ENCODE measurements at places on chromosomes 4 and X.

DNA sequence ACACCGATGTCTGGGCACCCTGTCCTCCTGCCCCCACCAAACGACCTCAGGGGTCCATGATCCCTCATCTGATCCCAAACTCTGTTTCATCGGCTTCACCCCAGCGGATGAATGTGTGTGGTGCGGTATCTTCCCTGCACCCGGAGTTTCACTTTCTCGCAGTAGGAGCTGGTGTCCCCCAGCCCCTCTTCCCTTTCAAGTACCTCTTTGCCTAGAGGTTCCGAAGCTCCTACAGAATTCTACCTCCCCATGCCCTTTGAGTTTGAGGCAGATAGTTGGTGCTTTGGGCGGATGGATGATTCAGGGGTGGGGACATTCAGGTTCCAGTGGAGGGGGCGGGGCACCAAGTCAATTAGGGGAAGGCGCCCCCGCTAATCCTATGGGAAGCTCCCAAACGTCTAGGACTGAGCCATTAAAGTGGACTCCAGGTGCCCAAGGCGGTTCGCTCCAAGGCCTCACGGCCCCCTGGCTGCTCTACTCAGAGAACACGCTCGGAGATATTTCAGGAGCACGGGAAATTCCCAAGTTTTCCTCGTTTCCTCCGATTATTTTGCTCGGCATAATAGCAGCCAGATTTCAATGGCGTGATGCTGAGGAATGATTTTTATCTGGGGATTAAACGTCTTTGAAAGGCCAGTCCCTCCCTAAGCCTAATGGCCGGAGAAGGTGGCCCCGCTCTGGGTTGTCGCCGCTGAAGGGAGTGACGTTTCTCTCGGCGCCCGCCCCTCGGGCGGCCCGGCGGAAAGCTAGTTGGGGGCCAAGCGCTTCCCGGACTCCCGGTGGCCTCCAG lies 1.3 kb downstream of the MSX1 start:
- DNase-seq: no peak

DNA sequence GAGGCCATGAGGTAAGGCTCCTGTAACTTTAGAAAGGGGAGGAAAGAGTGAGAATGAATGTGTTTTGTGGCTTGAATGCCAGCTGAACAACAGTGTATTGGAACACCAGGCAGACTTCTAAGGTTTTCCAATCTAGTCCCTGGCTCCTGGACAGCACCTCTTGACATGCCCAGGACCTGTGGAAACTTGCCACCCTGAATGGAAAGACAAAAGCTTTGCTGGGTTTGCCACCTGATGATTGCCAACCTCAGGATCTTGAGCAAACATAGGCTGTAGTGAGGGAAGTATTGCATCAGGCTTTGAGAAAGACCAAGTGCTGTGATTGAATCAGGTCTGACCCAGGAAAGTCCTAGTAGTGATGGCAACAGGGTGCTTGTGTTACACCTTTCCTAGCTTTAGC lies 1393.1 kb upstream of the DIAPH2 start:
- no peak for DNase-seq

GRCh38 chr4:68129793-68130192 lies at the start of gene TMPRSS11F:
Gene TMPRSS11F (minus strand): TSS chr4:68129869. CDS start chr4:68129820, 49 bp downstream.
- DNase-seq: peak; percentile 80

DNA sequence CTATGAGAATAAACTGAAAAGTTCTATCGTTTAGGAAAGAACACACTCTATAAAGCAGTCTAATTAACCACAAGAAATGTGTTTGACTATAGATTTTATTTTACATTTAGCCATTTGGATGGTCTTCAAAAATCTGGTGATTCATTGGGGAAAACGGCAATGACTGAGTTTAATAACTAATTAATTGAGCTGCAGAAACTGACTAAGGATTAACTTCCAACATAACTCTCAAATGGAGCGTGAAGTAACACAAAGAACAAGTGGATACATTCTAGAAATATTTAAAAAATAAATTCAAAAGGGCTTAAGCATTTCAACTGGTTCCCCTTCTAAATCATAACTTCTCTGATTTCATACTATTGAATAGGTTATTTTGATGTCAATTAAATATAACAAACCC lies 1582.4 kb downstream of the PCDH18 start:
- no peak for DNase-seq

GRCh38 chr4:134200811-134201215 lies 776 bp downstream of the PABPC4L start:
- no peak for DNase-seq
